ENCODE measurements at places on chromosomes 1 and 21. TPM values are rescaled to one million over a fixed set of nuclear protein-coding genes. Genes with fewer than 3 reads are reported as not detected.

Gene TMEM200B
- not detected for total RNA-seq

Gene OR10Z1
- under 0.01 TPM for total RNA-seq

Gene PIK3R3
- total RNA-seq = 3.5 TPM

Gene C4BPB
- total RNA-seq = under 0.01 TPM
